CD4-positive, alpha-beta T cell treated with Interleukin-12 subunit alpha and Interleukin-12 subunit beta, for 1 hour (primary cell): ENCODE measurements at places on chromosomes 12 and 14.

GRCh38 chr14:92686900-92687427 is 61.5 kb downstream of the LGMN start:
- peak; percentile 74 for DNase-seq

DNA sequence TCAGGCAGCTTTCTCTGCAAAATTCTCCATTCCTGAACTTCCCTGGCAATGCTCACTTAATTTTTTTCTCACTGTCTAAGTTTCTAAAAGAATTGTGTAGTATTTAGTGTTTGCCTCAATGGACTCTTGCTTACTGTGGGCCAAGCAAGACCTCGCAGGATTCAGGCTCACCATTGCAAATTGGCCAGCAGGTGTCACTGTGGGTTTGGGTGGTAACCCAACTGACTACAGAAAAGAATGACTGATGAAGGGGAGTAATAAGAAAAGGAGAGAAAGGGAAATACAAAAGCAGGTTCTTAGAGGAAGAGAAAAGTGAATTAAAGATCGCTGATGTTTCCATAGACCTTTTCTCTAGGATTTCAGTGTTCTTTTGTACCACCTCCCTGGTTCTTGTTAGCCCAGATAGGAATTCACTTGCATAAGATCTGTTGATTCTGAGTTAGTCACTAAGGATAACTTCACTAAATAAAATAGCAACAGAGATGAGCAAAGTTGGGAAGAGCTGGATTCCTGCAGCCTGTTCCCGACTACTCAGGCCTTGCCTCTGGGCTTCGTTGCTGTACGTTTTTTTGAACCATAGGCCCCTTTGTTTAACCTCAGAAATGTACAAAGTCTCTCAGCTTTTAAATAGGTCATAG is 386.5 kb upstream of the DDHD1 start:
- peak; percentile 21 for DNase-seq

- no peak for DNase-seq
These were observed 211.4 kb upstream of the RTL1 start for GRCh38 chr14:101114726-101115515.

DNA sequence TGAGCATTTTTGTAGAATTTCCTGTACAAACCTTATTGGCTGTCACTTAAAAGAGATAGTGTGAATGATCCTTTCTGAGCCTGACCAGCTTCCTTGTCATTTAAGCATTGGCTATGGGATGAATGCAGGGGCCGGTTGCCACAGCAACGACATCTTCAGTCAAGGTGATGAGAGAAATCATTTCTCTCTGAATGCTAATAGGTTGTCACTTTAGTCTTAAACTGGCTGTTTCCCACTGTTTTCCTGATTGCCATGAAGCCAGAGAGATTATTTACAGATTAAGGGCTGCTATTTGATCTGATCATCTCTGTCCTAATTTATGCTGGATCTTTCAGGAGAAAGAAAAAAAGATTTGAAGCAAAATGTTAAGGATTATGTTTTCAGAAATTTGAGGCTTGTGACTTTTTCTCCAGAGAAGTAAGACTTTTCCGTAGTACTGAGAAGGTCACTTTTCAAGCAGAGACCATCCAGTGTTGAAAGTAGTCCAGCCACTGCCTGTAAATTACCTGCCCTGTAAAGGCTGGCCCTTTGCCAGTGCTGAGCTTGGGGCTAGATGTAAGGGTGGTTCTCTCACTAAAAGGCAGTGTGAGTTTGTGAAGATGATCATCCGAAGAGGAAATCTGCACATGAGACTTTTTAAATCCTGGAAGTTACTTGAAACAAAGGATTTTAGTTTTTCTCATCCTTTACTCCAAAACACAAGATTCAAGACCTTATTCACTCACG is 235.6 kb downstream of the DACT1 start:
- DNase-seq, result no peak

GRCh38 chr14:101499080-101499479 is 62.2 kb upstream of the DIO3 start:
- DNase-seq, result no peak

- no peak for DNase-seq
These were observed 266.9 kb upstream of the PELI2 start for GRCh38 chr14:55851301-55851700.

- no peak for DNase-seq
These were observed 1095.7 kb downstream of the AACS start for GRCh38 chr12:126160912-126161311.

DNA sequence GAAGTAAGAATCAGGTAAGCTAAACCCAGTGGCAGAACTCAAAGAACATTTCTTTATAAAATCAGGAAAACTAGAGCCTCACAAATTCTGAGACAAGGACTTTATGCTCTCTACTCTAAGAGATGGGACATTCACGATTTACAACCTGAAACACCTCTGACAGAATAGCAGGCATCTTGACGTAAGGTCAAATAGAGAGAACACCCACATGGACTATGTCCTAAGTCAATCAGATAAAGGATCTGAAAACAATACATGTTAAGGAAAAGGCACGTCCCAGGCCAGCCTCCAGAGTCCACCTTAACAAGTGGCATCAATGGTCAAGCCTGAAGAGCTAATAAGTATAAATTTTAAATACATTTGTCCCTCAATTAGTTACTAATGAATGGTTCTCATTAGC is 39.9 kb upstream of the SYCP3 start:
- no peak for DNase-seq

GRCh38 chr12:51025338-51025835 is 797 bp downstream of the SLC11A2 start:
- no peak for DNase-seq

DNA sequence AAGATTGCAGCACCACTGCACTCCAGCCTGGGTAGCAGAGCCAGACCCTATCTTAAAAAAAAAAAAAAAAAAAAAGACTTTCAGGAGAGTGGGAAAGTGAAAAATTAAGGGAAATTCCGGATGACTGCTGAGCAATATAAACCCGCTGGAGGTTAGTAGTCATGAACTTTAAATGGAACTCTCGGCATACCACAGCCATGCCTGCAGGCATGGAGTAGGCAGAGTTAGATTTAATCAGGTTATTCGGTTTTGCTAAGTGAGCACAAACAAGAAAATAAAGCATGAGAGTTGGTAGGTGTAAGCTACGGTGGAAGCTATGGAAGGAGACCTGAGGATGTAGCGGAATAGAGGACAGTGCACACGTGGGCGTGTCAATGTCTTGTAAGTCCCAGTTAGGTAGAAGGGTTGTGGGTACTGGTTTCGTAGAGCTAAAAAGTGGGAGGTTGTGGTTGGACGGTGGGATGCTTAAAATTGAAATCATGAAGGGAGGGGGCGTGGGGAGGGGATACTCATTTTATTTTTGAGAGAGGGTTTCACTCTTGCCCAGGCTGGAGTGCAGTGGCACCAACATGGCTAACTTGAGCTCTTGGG is 11.8 kb upstream of the TUBA1C start:
- DNase-seq, result no peak
